ENCODE measurements at places on chromosomes 3 and 15.

GRCh38 chr3:101310978-101311375 lies 9.4 kb downstream of the IMPG2 start:
- DNase-seq = no peak

DNA sequence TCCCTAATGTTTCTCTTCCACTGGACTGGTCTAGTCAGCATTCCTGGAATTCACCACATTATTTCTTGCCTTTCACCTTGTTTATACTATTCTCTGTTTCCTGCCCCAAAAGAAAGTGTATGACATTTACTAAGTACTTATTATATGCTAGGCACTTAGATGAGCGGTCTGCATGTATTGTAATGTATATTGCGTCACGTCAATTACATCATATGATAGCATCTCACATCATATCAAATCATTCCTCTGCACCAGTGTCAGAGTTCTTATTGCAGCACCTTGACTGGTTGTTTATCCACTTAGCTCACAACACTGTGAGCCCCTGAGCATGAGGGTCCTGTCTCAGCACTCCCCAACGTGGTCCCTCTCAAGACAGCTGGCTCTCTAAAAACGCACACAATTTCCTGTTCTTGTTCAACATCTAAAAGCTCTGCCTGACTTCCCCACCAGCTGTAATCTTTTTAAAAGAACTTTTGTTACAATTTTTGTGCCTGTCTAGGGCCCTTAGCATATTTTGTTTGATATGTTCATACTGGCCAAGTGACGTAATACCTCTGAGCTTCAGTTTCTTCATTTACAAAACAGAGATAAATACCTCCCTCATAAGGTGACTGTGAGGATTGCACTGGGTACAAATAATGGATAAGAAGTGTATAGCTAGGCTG lies 58.8 kb downstream of the ARHGAP31 start:
- DNase-seq = no peak

DNA sequence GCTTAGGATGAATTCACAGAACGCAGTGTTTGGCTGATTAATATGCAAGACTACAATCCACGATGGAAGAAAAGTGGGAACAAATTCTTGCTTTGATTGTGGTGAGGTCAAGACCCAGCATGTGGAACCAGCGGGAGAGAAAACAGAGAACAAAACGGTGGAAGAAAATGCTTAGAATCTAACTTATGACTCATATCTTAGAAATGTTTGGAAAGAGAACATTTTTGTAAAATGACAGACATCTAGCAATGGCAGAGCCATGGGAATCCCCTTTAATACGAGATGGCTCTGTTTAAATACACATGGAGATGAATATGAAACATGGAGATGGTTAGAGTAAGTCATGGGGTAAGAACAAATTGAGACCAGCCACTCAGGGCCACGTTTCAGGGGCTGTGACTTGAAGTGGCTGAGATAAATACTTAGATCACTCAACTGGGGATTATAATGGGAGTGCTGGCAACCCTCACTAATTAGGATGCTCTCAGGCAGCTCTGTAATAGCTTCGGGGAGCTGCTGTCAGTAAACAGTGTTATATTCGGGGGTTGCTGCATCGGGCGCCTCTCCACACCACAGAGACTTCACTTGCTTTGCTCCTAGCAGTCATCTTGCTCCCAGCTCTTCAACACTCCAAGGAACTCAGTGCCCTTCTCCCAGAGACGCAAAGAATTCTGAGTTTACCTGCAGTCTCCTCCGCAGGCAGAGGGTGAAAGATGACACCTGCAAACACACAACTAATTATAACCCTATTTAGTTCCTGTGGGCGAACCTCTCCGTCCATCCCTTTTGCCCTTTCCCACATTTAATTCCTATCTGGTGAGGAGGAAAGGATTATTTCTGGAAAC lies 68.0 kb upstream of the ONECUT1 start:
- no peak for DNase-seq

- no peak for DNase-seq
Measured at GRCh38 chr3:122730240-122730639, 49.6 kb downstream of the PARP14 start.

DNA sequence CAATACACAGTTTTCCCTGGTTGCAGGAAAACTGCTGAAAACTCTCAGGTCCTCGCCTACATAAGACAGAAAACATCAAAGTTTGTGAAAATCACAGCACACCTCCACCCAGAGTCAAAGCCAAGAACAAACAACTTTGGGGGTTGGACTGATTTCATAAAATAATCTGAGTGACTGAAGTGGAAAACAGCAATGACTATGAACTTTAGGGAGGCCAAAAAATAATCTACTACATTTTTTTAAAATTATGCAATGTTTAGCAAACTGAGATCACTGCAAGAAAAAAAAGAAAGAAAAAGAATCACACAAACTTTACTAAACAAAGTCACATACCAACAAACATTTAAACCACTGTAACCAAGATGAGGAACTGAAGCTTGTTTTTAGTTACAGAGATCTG lies 15.9 kb upstream of the FOXP1 start:
- DNase-seq = no peak
